ENCODE measurements at places on chromosomes 3 and 15.

DNA sequence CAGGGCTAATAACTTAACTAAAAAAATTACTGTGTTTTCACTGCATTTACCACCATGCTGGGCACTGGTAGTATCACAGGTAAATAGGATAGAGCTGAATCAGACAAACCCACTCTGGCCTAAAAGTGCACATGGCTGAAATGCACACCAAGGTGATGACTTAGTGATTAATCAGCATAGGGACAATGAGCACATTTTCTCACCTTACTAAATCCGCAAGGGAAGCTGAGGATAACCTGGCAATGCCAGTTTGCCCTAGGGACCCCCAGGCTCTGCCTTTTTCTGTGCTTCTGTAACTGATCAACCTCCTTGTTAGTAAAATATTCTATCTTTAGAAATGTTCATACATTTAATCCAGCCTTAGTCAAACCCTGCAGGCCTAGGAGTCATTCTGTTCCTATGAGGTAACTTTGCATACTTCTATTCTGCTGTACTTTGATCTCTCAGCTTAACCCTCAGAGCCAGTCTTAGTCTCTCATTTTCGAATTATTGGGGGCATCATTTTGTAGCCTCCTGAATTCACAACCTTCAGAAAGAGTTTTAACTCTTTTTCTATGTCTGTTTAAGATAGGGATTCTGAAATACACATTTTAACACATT lies 562.9 kb upstream of the KCNMB2 start:
- no peak for DNase-seq

- no peak for DNase-seq
Measured at GRCh38 chr3:71876135-71877105, 91.5 kb upstream of the PROK2 start.

- no peak for DNase-seq
Measured at GRCh38 chr3:172079326-172079976, 40.1 kb downstream of the FNDC3B start.

DNA sequence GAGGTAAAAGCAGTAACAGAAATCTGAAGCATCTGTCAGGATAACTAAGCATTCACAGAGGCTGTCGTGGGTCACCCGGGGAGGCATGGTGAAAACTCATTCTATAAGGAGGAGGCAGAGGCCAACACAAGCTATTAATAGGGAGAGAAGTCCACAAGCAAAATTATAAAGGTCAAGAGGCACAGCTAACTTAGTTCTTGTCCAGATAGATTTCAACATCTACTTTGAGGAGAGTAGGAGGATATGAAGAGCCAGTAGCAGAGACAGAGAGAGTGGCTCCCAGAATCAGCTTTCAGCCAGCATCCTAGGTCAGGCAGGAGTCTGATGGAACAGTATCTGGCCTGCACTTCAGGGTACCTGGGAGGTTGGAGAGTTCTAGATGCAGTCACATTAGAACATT lies 95.3 kb downstream of the STAC start:
- no peak for DNase-seq

DNA sequence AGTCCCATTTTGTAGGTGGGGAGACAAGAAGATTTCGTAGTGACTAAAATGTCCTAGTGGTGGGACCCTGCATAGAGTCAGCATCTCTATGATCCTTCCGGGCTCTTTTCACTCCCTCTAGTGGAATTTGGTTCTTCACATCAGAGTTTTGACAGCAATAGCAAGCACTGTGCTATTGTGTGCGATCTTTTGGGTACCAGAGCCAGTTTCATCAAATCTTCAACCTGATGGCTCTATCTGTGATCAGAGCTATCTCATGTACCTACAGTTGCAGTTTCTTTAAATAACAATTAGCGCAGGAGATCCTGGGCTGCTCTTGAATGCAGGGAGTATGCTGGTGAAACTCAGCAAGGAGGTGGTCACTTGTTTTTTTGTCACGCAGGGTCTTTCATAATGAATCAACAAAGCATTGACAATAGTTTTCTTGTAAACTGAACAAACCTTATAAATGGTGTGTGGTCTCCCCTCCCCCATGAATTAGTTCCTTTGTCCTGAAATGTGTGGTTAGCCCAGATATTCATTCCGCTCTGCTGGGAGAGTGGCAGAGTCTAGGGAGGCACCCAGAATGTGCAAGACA lies 257.2 kb upstream of the SOX2 start:
- peak; percentile 44 for DNase-seq

DNA sequence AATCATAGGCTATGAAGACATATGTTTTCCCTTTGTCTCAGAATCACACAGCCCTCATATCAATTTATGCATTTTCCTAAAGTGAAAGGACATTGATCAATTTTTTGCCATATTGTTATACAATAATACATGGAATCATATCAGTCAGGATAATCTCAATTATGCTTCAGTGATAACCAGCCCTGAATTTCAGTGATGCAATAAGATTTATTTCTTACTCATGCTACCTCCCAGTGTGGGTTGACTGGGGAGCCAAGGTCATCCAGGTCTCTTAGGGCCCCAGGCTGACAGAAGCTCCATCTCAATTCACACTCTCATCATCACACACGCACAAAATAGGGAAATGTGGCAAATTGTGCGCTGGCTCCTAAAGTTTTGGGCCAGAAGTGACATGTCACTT lies 44.2 kb upstream of the TNIK start:
- no peak for DNase-seq

DNA sequence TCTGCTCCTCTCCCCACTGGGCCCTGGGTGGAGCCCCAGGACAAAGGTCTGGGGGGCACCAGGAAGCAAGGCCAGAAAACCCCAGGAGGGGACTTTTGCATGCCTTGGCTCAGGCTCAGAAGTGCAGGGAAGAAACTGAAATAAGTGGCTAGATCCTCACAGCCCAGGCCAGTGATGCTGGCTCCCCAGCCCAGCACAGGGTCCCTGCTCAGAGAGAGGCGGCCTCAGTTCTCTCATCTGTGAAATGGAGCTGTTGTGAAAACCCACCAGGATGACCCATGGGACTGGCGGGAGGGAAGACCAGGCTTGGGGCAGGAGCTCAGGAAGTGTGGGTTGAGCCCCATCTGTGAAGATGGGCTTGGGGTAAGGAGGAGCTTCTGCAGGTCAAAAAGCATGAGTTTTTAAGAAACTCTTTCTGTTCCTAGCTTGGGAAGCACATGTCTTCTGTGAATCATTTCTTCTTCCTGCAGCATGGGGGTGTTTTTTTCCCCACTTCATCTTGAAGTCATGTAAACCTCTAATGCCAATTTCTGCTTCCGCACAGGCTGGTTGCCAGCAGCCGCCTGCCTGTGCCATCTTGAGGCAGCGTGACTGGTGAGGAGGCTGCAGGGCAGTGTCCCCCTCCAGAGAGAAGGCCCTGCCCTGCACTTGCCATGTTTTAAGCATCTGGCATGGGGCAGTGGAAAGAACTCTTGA lies 118.6 kb downstream of the SMAD6 start:
- DNase-seq, result no peak

GRCh38 chr15:45116482-45117307 lies 2.6 kb downstream of the DUOXA2 start:
- peak; percentile 74 for DNase-seq

GRCh38 chr3:82520846-82521245 lies 759.4 kb upstream of the GBE1 start:
- no peak for DNase-seq

DNA sequence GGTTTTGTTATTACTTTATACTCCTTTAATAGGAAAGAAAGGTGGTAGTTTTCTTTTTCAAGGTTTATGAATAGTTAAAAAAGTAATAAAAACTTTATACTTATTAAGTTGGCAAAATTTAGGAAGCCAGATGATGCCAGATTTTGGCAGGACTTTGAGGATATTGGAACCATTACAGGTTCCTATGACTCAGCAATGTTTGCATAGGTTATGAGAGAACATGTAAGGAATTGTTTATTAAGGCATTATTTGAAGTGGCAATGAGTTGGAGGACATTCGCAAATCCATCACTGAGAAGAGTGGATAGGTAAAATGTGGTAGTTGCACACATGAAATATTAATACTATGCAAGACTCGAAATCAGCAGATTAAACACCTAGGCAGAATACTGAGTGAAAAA lies 29.9 kb downstream of the CDAN1 start:
- DNase-seq, result no peak

GRCh38 chr15:59039225-59039624 lies 51.8 kb downstream of the RNF111 start:
- DNase-seq, result no peak

GRCh38 chr3:16550676-16551341 lies 37.3 kb upstream of the RFTN1 start:
- DNase-seq, result peak; percentile 87

GRCh38 chr3:12574661-12575060 lies 17.8 kb downstream of the MKRN2 start:
- DNase-seq, result no peak

- DNase-seq, result no peak
Measured at GRCh38 chr3:13600950-13601691, 52.2 kb downstream of the FBLN2 start.

DNA sequence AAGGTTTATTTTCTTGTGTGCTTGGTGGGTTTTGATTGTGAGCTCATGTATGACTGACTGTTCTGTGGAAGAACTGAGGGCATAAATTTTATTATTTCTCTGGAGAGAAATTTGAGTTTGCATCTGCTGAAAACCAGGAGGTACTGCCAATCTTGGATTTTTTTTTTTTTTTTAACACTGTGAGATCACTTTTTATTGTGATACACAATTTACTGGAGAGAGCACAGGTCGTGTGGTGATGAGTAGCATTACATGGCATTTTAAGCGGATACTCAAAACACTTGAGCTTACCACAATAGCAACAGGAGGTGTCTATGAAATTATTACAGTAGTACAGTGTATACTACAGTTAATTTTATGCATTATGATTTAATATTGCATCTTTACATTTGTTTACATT lies 237.4 kb downstream of the MFSD1 start:
- DNase-seq, result no peak

- peak; percentile 53 for DNase-seq
Measured at GRCh38 chr3:16357186-16358121, 92.4 kb downstream of the OXNAD1 start.

DNA sequence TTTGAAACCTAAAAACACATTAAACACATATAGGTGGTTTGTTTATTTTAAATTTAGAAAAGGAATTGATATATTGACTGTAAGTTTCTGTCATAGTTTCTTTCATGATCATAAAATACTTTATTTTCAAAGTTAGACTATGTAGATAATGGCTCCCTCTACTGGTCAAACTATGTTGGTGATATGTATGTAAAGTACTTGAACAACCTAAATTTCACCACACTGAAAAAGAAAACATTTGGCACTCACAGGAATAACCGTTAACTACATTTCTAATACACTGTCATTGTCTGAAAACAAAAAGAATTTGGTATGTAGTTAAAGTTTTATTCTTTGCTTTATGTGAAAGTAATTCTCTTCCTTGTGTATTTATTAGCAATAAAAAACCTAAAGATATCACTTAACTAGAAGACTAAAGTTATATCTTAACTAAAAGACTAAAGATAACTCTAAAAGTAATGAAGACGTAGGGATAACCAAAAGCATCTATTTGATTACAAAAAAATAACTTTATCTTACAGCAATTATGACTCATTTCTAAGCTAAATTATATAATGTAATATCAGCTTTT lies 427.5 kb downstream of the VGLL3 start:
- DNase-seq, result peak; percentile 12

DNA sequence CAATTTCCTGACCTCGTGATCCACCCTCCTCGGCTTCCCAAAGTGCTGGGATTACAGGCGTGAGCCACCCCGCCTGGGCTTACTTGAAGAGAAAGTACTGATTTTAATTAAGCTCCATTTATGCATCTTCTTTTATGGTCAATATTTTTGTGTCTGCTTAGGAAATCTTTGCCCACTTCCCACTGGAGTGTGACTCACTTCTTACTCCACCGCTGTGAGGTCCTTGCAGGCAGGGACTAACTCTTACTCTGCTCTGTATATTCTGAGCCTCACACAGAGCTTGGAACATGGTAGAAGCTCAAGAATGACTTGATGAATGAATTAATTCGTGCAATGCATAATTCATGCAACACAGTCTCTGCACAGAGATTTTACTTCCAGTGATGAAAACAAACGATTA lies 2.9 kb upstream of the TM4SF19 start:
- no peak for DNase-seq

DNA sequence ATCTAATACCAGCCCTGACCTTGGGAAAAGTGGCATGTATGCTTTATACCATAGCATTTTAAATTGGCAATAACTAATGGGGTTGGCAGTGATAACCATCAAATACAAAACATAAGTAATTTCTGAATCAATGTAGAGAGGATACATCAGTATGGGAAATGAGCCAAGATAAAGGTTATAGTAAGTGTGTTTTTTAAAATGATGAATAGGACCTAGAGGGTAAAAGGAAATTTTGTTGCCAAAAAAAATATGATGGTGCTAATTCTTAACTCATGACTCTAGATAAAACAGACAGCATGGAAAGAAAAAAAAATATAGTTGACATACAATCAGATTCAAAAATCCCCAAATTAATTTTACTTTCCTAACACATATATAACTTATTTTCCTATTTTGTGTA lies 75.4 kb upstream of the ROBO1 start:
- DNase-seq, result no peak

- no peak for DNase-seq
Measured at GRCh38 chr3:62109534-62109933, 263.8 kb downstream of the FEZF2 start.

DNA sequence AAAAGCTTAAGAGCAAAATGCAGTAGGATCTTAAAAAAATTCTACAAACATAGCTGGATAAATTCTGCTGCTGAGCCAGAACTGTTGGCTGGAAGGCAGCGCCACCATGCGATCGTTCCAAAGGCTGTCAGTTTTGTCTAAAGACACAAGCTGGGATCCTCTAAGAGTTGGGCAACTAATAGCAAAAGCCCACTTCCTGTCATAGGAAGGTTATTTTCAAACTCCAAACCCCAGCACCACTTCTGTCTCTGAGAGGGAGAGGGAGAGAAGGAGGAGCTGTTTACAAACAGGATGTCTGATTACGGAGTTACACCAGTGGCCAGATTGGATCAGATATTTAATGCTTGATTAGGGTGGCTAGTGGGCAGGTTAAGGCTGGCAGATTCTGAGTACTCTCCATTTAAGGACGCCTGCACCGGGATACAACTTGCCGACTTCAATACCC lies 44.0 kb downstream of the EIF4E3 start:
- peak; percentile 54 for DNase-seq

- DNase-seq, result no peak
Measured at GRCh38 chr3:29451920-29452319, 171.0 kb downstream of the RBMS3 start.

DNA sequence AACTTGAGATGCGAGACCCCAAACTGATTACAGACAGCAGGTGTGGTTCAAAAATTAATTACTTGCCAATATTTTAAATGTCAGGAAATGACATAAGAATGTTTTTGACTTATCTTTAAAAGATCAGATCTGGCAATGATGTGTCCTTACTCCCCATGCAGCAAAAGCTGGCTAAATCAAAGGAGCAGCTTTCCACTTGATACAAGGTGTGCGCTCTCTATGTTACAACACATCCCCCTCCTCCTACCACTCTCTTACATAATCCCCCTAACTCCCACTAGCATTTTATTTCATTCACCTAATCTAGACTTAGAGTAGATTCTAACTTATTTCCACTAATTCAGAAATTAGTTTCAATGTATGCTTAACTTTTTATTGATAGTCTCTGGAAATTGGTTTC lies 609.0 kb downstream of the GRM7 start:
- no peak for DNase-seq

- DNase-seq, result no peak
Measured at GRCh38 chr3:120153294-120153693, 59.0 kb upstream of the GSK3B start.
